ENCODE measurements at places on chromosomes 1 and 21. TPM values are rescaled to one million over a fixed set of nuclear protein-coding genes. Genes with fewer than 3 reads are reported as not detected.

- no peak overlapping the region for H3K27ac ChIP-seq
- H3K27me3 ChIP-seq = no peaks in the 10 kb centered on the region
- H3K4me1 ChIP-seq = no peaks in the 10 kb centered on the region
- no peak for DNase-seq
- H3K36me3 ChIP-seq = no peaks in the 10 kb centered on the region
- no peak overlapping the region for H3K4me3 ChIP-seq
Observed at GRCh38 chr1:6995789-6996188, 210.5 kb downstream of the CAMTA1 start.

GRCh38 chr1:84401156-84401555 lies 2.9 kb downstream of the DNASE2B start:
- H3K4me3 ChIP-seq = no peak overlapping the region
- no peaks in the 10 kb centered on the region for H3K4me1 ChIP-seq
- no peak for DNase-seq
- no peaks in the 10 kb centered on the region for H3K27me3 ChIP-seq
- H3K36me3 ChIP-seq = no peaks in the 10 kb centered on the region
- H3K27ac ChIP-seq = no peak overlapping the region

The MPZ gene
- total RNA-seq = 3.1 TPM

DNA sequence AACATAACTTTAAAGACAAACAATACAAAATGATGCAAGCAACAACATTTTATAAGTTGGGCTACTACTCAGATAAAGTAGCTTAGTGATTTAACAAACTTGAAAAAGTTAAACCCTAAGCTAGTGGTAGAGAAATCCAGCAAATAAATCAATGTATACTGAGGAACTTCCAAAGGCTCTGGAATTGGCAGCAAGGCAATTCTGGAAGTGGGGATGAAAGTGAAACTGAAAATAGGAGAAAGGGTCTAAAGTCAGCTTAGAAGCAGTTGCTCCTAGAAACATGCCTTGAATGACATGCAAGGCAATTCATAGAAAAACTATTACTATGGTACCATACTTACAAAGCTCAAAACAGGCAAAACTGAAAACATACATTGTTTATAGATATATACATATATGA lies 90.0 kb upstream of the CAMK1G start:
- no peak for DNase-seq
- H3K36me3 ChIP-seq = no peaks in the 10 kb centered on the region
- no peaks in the 10 kb centered on the region for H3K27me3 ChIP-seq

DNA sequence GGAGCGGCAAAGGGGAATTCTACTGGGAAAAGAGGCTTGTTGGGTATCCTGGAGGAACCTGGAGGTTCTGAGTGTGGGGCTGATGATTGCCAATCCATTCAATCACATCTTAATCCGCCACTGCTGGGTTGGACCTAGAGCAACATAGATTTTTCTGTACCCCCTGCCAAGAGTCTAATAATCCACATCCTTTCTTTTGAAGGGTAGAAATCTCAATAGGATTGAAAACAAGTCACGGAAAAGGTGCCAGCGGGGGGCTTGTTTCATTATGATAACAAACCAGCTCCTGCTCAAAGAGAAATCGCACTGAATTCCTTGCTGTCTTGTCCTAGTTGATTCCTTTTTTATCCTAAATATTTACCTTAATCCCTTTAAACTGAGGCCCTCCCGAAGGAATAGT lies 528.5 kb downstream of the ADGRL2 start:
- H3K27ac ChIP-seq = no peak overlapping the region
- no peaks in the 10 kb centered on the region for H3K36me3 ChIP-seq
- H3K4me1 ChIP-seq = no peaks in the 10 kb centered on the region

The CYP4Z1 gene
- total RNA-seq = 0.27 TPM

- no peak overlapping the region for H3K27ac ChIP-seq
- H3K36me3 ChIP-seq = no peaks in the 10 kb centered on the region
- no peak for DNase-seq
Observed at GRCh38 chr1:32338637-32339145, 2.7 kb upstream of the MARCKSL1 start.

The RIIAD1 gene
- total RNA-seq = not detected

DNA sequence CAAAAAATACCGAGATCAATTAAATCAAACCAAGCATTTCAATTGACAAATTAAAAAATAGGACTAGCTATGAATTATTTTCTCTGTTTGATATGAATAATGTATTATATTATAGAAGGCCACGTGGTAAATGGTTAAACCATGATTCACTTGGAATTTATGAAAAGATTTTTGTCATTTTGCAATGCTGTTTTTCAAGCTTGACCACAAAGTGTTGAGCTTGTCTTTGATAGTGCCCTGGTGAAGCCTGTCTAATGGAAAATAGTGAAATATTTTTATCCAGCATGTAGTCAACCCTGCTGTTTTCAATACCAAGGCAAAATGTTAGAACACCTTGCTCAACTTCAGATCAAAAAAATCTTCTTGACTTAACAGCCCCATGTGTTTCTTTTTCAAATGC lies 288.0 kb upstream of the PRMT6 start:
- no peaks in the 10 kb centered on the region for H3K27me3 ChIP-seq
- H3K4me1 ChIP-seq = peaks cover 4% of the 10 kb centered on the region
- no peak overlapping the region for H3K27ac ChIP-seq
- H3K4me3 ChIP-seq = no peak overlapping the region

- no peaks in the 10 kb centered on the region for H3K36me3 ChIP-seq
- no peak for DNase-seq
- H3K4me1 ChIP-seq = no peaks in the 10 kb centered on the region
- H3K27me3 ChIP-seq = no peaks in the 10 kb centered on the region
- no peak overlapping the region for H3K4me3 ChIP-seq
Observed at GRCh38 chr1:207363871-207364270, 42.4 kb downstream of the CD55 start.

- peaks cover 33% of the 10 kb centered on the region for H3K4me1 ChIP-seq
- H3K27me3 ChIP-seq = no peaks in the 10 kb centered on the region
- peak; percentile 75 for DNase-seq
Observed at GRCh38 chr1:159922511-159923202, 2.6 kb downstream of the TAGLN2 start.

GRCh38 chr1:212622906-212623305 lies 14.3 kb downstream of the ATF3 start:
- no peaks in the 10 kb centered on the region for H3K4me1 ChIP-seq
- no peaks in the 10 kb centered on the region for H3K27me3 ChIP-seq
- peaks cover 18% of the 10 kb centered on the region for H3K36me3 ChIP-seq
- no peak overlapping the region for H3K4me3 ChIP-seq

The CCDC181 gene
- total RNA-seq = 1.2 TPM

- H3K4me1 ChIP-seq = no peaks in the 10 kb centered on the region
- H3K27ac ChIP-seq = no peak overlapping the region
- H3K4me3 ChIP-seq = no peak overlapping the region
- DNase-seq = no peak
- H3K36me3 ChIP-seq = no peaks in the 10 kb centered on the region
Observed at GRCh38 chr1:3498986-3499385, 44.5 kb downstream of the ARHGEF16 start.

The SEC16B gene
- 5.8 TPM for total RNA-seq

DNA sequence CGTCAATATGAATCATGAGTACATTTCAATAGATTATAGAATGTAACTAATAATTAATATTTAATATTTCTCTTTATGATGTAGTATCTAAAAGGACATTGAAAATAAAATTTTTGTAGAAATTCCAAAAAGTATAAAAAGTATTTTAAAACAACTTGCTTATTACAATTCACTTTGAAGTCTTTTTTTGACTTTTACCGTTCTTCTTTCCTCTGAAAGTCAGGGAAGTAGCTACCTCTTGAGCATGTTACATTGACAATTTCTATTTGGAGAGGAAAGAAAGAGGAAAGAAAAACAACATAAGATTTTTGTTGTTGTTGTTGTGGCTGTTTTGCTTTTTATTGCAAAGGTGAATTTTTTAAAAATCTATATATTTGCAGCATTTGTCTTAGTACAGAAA lies 1.3 kb downstream of the PTPRC start:
- no peak for DNase-seq
- H3K36me3 ChIP-seq = no peaks in the 10 kb centered on the region
- no peaks in the 10 kb centered on the region for H3K4me1 ChIP-seq
- peak overlapping the region; percentile 34 for H3K4me3 ChIP-seq

GRCh38 chr1:3396411-3396810 lies 58.1 kb upstream of the ARHGEF16 start:
- H3K27me3 ChIP-seq = peaks cover 92% of the 10 kb centered on the region
- H3K27ac ChIP-seq = no peak overlapping the region
- DNase-seq = no peak

Measured in sigmoid colon (tissue), 7 donors.